Renal cortical epithelial cell (primary cell): ENCODE measurements at places on chromosomes 6 and 20.

- DNase-seq = no peak
Measured at GRCh38 chr20:11451793-11452291, 465.9 kb upstream of the BTBD3 start.

- DNase-seq = no peak
Measured at GRCh38 chr6:128179876-128180438, 279.1 kb upstream of the THEMIS start.

DNA sequence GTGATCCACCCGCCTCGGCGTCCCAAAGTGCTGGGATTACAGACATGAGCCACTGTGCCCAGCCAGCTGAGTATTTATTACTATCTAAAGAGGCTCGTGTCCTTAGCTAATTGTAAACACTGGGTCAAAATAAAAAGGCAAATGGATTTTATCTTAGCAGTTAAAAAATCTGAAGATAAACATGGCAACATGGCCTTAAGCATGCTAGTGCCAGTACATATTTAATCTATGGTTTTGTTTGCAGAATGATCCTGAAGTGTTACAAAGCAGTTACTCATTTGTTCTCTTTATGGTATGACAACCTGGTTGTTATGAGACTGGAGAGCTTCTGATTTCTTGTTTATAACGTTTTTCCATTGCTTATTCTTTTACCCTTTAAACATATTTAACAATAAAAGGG lies 3.9 kb upstream of the KIAA0408 start:
- no peak for DNase-seq

DNA sequence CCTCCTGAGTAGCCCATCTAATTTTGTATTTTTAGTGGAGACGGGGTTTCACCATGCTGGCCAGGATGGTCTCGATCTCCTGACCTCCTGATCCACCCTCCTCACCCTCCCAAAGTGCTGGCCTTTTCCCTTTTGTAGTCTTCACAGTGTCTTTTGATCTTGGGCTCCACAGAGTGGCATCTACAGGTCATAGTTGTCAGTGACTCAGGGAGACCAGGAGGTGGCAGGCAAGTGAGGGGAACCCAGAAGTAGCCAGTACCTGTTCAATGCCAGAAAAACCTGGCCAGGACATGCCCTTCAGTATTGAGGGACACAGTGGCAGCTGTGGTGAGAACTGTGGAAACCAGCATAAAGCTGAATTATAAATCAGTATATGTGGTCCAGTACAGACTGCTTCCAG lies 19.6 kb downstream of the RPP21 start:
- DNase-seq = no peak

DNA sequence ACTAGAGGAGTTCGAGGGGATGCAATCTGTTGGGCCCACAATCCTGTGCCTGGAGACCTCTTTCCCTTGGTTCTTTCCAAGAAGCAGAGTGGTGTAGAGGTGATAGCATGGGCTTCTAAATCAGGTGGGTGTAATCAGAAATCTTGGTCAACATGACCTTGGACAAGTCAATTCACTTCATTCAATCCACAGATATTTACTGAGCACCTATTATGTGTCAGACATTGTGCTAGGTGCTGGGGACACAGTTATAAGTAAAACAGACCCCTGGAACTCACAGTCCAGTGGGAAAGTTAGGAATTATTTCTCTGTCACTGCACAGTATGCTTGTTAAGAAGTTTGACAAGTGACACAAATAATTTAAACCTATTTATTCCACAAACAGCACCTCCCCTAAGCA lies 3.3 kb upstream of the E2F1 start:
- DNase-seq = no peak

GRCh38 chr6:160678230-160678629 lies 14.2 kb upstream of the LPA start:
- DNase-seq = peak; percentile 1
